Right kidney (tissue), 9 donors: ENCODE measurements at places on chromosomes 4 and X.

- no peak for DNase-seq
These were observed 9.6 kb upstream of the NAF1 start for GRCh38 chr4:163175971-163176958.

DNA sequence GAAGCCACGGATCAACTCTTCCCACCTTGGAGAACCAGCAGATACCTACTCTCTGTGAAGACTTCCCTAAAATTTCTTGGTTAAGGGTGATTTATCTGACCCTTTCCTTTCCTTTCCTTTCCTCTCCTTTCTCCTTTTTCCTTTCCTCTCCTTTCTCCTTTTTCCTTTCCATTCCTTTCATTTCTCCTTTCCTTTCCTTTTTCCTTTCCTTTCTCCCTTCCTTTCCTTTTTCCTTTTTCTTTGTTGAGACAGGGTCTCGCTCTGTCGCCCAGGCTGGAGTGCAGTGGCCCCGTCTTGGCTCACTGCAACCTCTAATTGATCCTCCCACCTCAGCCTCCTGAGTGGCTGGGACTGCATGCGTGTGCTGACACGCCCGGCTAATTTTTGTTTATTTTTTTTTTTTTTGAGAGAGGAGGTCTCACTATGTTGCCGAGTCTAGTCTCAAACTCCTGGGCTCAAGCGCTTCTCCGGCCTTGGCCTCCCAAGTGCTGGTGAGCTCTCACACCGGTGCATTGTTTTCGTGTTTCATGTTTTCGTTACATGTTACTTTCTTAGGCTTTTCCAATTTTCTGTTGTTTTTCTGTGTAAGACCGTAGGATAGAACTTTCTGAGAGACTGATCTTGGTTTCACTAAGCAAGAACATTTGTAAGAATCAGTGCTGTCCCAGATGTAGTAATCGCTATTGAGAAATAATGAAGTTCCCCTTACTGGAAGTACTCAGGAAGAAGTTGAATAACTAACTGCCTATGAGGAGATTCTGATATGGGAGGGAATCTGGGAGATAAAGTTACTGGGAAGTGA lies 2.0 kb downstream of the TMEM165 start:
- DNase-seq: peak; percentile 26

GRCh38 chrX:142040906-142041305 lies 137.2 kb downstream of the MAGEC1 start:
- no peak for DNase-seq

- DNase-seq: peak; percentile 56
These were observed 1.2 kb downstream of the MSN start for GRCh38 chrX:65668377-65669310.

DNA sequence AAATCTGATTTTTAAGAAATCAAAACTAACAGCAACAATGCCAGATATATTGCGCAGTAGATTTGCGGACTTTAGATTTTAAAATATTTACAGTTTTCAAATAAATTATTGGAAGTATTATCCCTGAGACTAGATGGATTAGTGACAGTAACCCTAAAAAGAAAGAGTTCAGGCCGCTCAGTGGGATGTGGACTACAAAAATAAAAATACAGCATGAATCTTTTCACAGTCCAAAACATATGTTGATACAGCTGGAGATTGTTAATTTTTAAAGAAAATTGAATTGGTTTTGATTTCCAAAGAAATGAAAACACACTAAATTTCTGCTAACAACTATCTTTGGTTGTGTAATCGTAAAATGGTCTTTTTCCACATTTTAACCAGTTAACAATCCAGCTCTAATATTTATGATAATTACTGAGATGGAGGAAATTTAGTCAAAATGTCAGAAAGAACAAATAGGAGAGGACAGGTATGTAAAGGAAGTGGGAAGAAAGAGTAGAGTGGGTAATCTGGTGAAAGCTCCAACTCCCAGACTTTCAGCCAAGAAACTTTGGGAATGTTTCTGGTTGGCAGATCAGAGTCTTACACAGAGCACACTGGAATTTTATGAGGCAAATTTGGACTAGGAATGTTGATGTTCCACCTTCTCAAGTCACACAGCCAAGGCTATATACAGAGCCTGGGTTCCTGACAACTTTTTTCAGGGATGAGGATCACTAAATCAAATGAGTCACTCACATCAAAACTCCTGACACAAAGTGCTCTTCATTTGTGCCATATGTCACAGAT lies 15.1 kb downstream of the C4orf36 start:
- DNase-seq: no peak

- peak; percentile 91 for DNase-seq
These were observed at the start of gene COL25A1 for GRCh38 chr4:109302361-109303139. Gene COL25A1 (minus strand): TSS chr4:109302658.

DNA sequence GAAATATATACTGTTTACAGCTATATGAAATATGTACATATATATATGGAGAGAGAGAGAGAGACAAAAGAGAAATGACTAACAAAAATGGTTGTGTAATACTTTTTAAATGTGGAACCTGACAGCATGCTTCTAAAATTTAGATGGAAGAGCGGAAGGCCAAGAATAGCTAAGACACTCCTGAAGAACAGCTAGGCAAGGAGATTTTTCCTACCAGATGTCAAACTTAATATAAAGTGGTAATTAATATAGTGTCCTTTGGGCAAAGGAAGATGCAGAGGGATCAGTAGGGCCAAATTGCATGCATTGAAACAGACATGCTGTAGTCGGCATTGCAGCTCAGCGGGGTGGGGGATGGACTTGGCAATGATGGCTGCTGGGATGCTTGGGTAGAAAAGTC lies 45.2 kb downstream of the ADD1 start:
- no peak for DNase-seq

DNA sequence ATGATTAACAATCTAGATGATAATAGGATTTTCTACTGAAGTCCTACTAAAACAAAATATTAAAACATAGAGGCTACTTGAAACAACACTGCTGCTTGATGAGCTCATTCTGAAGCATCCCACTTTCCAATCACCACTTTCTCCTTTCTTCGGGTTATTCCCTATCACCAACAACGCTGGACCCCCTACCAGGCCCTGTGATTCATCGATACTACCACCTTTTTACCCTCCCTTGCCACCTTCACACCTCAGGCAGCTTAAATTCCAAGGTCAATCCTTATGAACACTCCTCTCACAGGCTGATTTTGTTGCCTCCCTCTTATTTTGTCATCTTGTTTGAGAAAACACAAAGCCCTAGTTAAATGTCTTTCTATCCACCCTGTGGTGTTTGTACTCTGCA lies 102.6 kb downstream of the IQCM start:
- no peak for DNase-seq

DNA sequence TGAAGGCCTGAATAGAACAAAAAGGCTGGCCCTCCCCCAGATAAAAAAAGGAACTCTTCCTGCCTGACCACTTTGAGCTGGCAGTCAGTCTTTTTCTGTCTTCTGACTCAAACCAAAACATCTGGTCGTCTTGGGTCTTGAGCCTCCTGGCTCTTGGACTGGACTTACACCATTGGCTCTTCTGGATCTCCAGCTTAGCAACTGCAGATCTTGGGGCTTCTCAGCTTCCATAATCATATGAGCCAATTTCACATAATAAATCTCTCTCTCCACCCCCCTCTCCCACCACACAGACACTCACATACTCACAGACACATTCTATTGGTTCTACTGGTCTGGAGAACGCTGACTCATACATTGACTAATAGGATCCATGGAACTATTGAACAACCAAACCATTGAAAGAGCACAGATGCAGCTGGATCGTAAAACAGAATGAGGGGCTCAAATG lies 15.6 kb upstream of the CWH43 start:
- no peak for DNase-seq

DNA sequence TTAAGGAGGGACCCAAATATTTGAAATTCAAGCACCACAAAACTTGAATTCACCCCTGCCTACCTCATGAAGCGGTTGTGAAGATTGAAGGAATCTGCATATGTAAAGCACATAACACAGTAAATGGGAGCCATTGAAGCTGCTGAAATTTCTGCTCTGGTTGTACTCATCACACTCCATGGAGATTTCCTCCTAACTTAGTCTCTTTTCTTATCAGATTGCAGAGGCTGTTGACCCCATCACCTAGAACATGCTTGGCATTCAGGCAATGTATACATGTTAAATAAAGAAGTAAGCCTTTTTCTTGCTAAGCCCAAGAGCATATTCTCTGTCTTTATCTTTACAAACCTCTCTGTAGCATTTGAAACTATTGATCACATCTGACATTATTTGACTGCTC lies 104.9 kb upstream of the TNIP3 start:
- DNase-seq: no peak

GRCh38 chrX:37594755-37595382 lies 23.4 kb downstream of the LANCL3 start:
- DNase-seq: no peak

DNA sequence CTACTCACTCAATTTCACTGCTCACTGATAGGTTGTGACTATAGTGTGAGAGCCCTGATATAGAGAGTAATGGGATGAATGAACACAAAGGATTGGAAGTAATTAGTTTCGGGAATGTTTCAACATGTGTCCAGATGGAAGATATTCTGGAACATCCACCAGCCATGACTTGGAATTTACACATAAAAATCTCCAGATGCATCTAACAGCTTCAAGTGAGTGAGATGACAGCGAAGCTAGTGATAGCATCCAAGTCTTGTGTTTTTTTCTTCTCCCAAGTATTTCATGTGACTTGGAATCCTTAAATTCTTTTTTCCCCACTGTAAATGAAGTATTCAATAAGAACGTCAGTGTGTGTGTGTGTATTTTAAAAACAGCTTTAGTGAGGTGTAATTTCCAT lies 82.1 kb downstream of the CLDN34 start:
- no peak for DNase-seq

DNA sequence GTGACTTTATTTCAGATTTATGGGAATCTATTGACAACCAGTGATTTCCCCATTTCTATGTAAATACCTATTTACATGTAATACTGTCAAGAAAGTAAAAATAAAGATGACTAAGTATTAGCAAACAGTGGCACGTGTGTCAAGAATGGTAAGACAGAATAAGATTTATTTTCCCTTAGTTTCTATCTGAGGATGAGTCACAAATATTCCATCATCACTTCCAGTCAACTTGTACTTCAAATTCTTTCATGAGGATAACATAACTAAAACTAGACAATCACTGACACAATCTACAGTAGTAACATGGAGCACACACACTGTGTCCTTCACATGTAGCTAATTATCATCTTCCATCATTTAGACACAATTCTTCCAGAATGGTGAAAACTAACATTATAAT lies 625.3 kb upstream of the PCDH7 start:
- no peak for DNase-seq

GRCh38 chr4:89137695-89138094 lies 26.4 kb downstream of the TIGD2 start:
- no peak for DNase-seq

GRCh38 chrX:50626432-50626831 lies 155.8 kb upstream of the DGKK start:
- no peak for DNase-seq

GRCh38 chr4:119000400-119000799 lies 111.7 kb downstream of the SYNPO2 start:
- no peak for DNase-seq

DNA sequence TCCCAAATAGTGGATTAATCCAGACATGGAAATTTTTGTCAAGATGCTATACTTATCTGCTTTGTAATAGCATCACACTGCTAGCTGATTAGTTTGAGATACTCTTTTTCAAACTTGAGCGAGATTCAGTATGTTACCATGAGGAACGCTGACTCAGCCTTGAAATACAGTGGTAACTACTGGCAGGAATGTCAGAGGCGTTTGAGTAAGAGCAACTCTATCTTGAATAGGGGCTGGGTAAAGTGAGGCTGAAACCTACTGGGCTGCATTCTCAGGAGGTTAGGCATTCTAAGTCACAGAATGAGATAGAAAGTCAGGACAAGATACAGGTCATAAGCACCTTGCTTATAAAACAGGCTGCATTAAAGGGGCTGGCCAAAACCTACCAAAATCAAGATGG lies 2519.6 kb downstream of the ARAP2 start:
- DNase-seq: no peak

GRCh38 chr4:80096175-80096850 lies 23.3 kb upstream of the ANTXR2 start:
- no peak for DNase-seq

GRCh38 chr4:137960371-137961050 lies 281.6 kb downstream of the SLC7A11 start:
- no peak for DNase-seq

- DNase-seq: peak; percentile 97
These were observed at the start of gene UBA6 for GRCh38 chr4:67700738-67701516. Gene UBA6 (minus strand): TSS chr4:67701155. CDS start chr4:67701119, 36 bp downstream.

DNA sequence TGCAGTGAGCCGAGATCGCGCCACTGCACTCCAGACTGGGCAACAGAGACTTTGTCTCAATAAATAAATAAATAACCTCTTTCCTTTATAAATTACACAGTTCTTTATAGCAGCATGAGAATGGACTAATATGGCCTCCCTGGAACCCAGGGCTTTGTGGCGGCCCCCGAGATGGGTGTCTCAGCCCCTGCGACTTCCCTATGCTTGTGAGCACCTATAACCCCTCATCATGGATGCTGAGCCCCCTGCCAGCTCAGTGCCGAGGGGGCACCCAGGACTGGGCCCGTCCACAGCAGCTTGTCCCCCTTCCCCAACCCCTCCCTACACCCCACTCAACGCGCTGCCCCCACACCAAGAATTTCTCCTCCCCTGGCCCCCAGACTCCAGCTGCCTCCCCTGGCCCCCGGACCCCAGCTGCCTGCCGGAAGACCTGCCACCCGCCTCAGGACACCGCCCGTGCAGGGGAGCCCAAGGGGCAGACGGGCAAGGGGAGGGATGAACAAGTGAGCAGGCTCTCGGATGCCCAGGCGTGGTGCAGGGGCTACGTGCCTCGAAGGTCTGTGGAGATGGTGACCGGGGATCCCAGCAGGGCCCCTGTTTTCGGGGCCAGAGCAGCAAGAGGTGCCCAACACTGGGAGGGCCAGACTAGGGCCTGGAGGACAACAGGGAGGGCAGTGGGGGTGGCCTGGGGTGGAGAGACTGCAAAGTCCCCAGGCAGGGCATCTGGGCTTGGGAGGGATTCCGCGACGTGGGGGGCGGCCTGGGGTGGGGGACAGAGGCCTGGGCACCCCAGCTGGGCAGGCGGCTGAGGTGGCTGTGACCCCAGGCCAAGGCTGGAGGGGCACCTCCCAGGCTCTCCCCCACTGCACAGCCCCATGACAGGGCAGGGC lies 74.0 kb downstream of the FAM53A start:
- no peak for DNase-seq

DNA sequence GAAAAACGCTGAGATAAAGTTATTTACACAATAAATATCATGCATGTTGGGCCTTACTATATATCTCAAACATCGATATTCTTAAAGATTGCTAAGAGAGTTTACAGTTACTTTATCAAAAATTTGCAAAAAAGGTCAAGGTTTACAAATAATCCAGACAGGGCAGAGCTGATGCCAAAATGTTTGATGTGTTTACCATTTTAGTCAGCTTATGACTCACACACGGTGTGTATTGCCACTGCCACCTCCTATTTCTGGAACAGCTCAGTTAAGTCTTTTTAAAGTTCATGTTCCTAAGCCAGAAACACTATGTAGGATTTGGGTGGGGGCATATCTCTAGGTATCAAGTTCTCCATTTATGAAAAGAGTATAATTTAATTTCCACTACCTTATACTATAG lies 580.6 kb downstream of the INPP4B start:
- DNase-seq: no peak
